ENCODE measurements at places on chromosomes 1 and 21. TPM values are rescaled to one million over a fixed set of nuclear protein-coding genes. Genes with fewer than 3 reads are reported as not detected.

Gene SLAMF1
- total RNA-seq: 0.92 TPM

Gene TCHH
- 0.06 TPM for total RNA-seq

Gene C21orf58
- 9.8 TPM for total RNA-seq

Gene NR5A2
- 51.1 TPM for total RNA-seq

Gene IFI44
- total RNA-seq: 6.0 TPM

Gene TEDDM1
- total RNA-seq: not detected

Gene HOOK1
- 62.5 TPM for total RNA-seq

Gene RAB3B
- total RNA-seq: 3.2 TPM

Gene MPL
- total RNA-seq: not detected

Gene CCDC28B
- total RNA-seq: 1.3 TPM

Gene NFASC
- total RNA-seq: 8.2 TPM

Gene ZNF648
- total RNA-seq: not detected

Gene CORT
- total RNA-seq: 0.52 TPM

Gene ARHGAP29
- 6.3 TPM for total RNA-seq

Gene ADAMTSL4
- 6.9 TPM for total RNA-seq

Gene S100A7
- total RNA-seq: not detected

Gene LRRC71
- total RNA-seq: not detected

Gene CA14
- 0.34 TPM for total RNA-seq

Gene MPZ
- total RNA-seq: 5.0 TPM

Data from left colon (tissue), 2 donors.